ENCODE measurements at places on chromosomes 7 and 10. TPM values are rescaled to one million over a fixed set of nuclear protein-coding genes. Genes with fewer than 3 reads are reported as not detected.
A peak's percentile ranks its signal among the peaks of the same experiment; 100 is the strongest.

- H3K4me3 ChIP-seq: peak overlapping the region; percentile 64
- DNase-seq: no peak
- H3K27me3 ChIP-seq: peaks cover 45% of the 10 kb centered on the region
- peak overlapping the region; percentile 10 for H3K27ac ChIP-seq
- peaks cover 30% of the 10 kb centered on the region for H3K4me1 ChIP-seq
Measured at GRCh38 chr7:49775949-49776443, 2.6 kb downstream of the VWC2 start.

- H3K4me3 ChIP-seq: no peak overlapping the region
- H3K36me3 ChIP-seq: no peaks in the 10 kb centered on the region
- no peak overlapping the region for H3K27ac ChIP-seq
Measured at GRCh38 chr7:121259826-121260225, 69.0 kb upstream of the WNT16 start.

DNA sequence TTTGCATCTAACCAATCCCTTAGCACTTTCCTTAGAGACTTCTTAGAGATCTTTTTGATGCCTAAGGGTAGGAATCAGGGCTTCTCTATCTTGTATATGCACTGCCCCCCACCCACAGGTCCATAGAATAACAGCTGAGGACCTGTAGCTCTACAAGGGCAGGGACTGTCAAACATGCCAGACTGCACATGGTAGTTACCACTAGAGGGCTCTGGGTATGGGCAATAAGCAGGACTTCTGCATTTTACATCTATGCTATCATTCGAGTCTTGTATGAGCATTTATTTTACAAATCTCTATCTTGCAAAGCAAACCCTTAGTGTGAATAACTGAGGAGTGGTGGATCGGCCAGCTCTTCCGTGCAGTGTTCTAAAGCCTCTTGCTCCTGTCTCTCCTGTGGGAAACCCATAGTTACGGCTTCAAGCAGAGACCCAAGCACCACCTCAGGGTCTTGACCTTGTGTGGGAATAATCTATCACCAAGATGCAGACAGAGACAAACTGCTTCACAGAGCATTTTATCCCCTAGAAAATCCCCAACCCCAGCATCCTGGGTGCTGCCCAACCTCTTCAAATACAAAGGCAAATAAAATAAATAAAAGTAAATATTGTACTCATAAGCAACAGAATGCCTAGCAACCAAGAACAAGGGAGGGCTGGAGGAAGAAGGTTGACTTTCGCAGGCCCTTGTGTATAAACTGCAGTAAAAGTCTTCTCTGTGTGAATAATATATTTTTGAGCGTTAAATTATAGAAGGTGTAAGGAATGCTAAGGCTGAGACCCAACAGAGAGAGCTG is 219.3 kb downstream of the WDR11 start:
- peaks cover 8% of the 10 kb centered on the region for H3K4me1 ChIP-seq
- H3K27me3 ChIP-seq: no peaks in the 10 kb centered on the region
- no peak overlapping the region for H3K27ac ChIP-seq
- no peaks in the 10 kb centered on the region for H3K36me3 ChIP-seq

GPR158 gene
- not detected for total RNA-seq

DNA sequence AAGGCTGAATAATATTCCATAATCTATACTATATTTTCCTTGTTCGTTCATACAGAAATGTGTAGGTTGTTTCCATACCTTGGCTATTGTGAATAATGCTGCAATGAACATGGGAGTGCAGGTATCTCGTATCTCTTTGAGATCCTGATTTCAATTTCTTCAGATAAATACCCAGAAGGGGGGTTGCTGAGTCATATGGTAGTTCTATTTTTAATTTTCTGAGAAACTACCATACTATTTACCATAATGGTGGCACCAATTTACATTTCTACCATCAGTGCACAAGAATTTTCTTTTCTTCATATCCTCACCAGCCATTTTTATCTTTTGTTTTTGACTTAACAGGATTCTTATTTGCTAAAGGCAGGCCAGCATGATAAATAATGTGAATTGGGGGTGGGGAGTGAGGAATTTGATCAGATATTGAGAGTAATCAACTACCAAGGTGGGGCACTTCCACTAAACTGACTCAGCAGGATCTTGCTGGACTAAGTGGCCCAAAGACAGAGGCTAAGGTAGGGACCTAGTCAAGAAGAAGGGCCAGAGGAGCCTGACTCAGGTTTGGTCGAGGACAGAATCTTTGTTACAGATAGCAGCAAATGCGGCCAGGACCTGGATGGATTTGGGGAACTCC is 21.5 kb upstream of the CCSER2 start:
- DNase-seq: no peak
- peaks cover 12% of the 10 kb centered on the region for H3K27me3 ChIP-seq
- H3K4me3 ChIP-seq: no peak overlapping the region

DNA sequence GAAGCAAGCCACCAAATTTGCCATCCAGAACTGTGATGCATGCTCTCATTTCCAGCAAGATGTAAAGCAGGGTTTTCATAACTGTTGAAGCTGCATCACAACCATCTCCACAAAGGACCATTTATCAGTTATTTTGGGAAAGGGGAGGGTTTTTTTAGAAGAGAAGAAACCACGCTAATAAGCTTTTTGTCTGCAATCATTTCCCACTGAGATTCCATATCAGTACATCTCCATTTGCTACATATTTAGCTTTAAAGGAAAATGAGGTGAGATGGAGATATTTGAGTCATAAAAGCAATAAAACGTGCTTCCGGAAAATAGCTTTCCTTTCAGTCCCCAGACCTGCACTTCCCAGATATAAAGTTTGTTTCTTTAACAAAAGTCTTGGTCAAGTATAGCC is 258.2 kb downstream of the FRMD4A start:
- no peak overlapping the region for H3K4me3 ChIP-seq
- H3K36me3 ChIP-seq: no peaks in the 10 kb centered on the region
- no peak for DNase-seq
- no peak overlapping the region for H3K27ac ChIP-seq
- no peaks in the 10 kb centered on the region for H3K27me3 ChIP-seq

DNA sequence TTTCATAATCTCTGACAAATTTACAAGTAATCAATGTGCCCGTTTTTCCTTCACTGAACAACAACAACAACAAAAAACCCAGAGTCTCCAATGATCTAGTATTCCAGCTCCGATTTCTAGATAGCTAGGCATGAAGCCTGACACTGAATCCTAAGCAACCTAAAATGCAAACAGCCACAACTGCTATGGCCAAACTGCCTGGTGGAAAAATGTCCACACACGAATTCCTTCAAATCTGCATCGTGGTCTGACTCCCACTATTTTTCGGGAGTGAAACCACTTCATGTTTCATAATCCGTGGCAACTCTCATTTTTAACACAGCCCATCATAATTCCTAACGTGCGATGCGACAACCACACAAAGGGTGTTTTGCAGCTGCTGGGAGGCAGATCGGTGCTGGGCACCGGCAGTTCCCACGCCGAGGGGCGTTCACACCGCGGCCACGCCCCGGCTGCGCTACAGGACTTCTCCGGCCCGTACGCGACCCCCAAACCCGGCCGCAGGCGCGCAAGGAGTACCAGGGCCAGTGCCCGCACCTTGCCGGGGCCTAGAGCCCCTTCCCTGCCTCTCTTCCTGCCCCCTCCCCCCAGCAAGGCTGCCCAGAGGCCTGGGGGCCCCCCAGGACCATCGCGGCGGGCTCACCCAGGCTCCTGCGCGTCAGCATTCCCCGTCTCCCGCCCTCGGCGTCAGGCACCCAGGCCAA is 814 bp downstream of the RUFY2 start:
- H3K4me3 ChIP-seq: peak overlapping the region; percentile 99
- H3K36me3 ChIP-seq: no peaks in the 10 kb centered on the region
- H3K27me3 ChIP-seq: no peaks in the 10 kb centered on the region
- peaks cover 8% of the 10 kb centered on the region for H3K4me1 ChIP-seq
- DNase-seq: no peak
- peak overlapping the region; percentile 92 for H3K27ac ChIP-seq

OPN1SW gene
- total RNA-seq: not detected

SRRT gene
- total RNA-seq: 62.8 TPM

DNA sequence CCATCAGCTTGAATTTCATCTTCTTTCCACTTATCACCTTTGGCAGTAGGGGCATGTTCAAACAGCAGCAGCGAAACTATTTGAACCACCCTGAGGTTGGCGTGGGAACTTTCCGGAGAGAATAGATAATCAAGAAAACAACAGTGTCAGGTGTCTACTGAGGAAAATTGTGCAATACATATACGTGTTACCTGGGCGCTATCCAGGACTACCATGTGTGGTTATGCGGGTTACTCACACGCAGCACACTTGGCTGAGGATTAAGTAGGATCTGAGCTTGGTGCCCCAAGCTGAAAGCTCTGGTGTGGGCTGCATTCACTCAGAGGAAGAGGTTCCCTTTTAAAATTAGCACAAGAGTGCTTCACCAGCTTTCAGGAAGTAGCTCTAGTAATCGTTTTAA is 8.8 kb upstream of the ABI1 start:
- no peaks in the 10 kb centered on the region for H3K36me3 ChIP-seq
- H3K27ac ChIP-seq: no peak overlapping the region
- DNase-seq: no peak
- peaks cover 11% of the 10 kb centered on the region for H3K4me1 ChIP-seq
- no peaks in the 10 kb centered on the region for H3K27me3 ChIP-seq

GRCh38 chr10:36725581-36726520 is 399.5 kb upstream of the ANKRD30A start:
- H3K27me3 ChIP-seq: no peaks in the 10 kb centered on the region
- no peaks in the 10 kb centered on the region for H3K4me1 ChIP-seq
- no peak for DNase-seq
- H3K4me3 ChIP-seq: no peak overlapping the region
- no peaks in the 10 kb centered on the region for H3K36me3 ChIP-seq

DNA sequence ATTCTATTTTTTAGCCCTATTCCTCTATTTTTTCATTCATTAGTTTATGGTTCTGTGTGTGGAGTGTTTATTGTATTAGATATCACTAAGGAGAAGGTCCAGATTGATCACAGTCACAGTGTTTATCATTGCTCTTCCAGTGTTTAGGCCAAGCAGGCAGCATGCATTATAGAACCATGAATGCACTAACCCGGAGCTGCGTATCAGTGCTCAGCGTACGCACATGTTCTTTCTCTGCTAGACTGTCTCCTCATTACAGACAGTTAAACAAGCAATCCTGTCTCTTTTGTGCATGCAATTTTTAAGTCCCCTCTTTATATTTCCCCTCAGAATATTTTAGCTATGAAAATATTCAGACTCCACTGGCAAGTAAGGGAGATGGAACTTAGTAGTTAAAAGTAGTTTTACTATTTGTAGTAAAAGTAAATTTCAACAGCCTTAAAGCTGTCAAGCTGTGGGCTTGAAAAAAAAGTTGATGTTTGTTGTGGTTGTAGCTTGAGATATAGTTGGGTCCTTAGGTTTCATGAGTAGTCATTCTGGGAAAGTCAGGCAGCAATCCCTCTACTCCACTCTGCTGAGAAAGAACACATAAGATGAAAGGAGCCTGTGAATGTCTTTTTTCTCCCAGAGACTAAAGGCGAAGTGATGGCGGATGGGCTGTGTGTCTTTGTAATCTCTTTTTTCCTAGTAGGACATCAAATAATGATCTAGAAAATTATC is 260.4 kb downstream of the CDK14 start:
- no peaks in the 10 kb centered on the region for H3K36me3 ChIP-seq
- no peak for DNase-seq
- no peaks in the 10 kb centered on the region for H3K27me3 ChIP-seq
- no peak overlapping the region for H3K4me3 ChIP-seq

NME8 gene
- 7.3 TPM for total RNA-seq

UCN3 gene
- total RNA-seq: not detected

- H3K36me3 ChIP-seq: no peaks in the 10 kb centered on the region
- H3K27me3 ChIP-seq: no peaks in the 10 kb centered on the region
- H3K27ac ChIP-seq: no peak overlapping the region
- DNase-seq: no peak
- no peak overlapping the region for H3K4me3 ChIP-seq
Measured at GRCh38 chr10:19904202-19904661, 88.0 kb downstream of the PLXDC2 start.

GRCh38 chr7:98307971-98308466 is 26.5 kb downstream of the BRI3 start:
- no peaks in the 10 kb centered on the region for H3K27me3 ChIP-seq
- no peak for DNase-seq
- H3K4me3 ChIP-seq: no peak overlapping the region
- no peak overlapping the region for H3K27ac ChIP-seq
- H3K4me1 ChIP-seq: no peaks in the 10 kb centered on the region

GTF2IRD2 gene
- total RNA-seq: 19.6 TPM

GRCh38 chr7:50552921-50553320 is 12.3 kb downstream of the DDC start:
- H3K36me3 ChIP-seq: no peaks in the 10 kb centered on the region
- H3K27ac ChIP-seq: no peak overlapping the region
- DNase-seq: no peak
- H3K27me3 ChIP-seq: no peaks in the 10 kb centered on the region
